Bronchial smooth muscle cell (primary cell): ENCODE measurements at places on chromosomes 5 and 9. TPM values are rescaled to one million over a fixed set of nuclear protein-coding genes. Genes with fewer than 3 reads are reported as not detected.

The OR1Q1 gene
- not detected in 2 replicates for total RNA-seq

The MTAP gene
- total RNA-seq: 15.8 and 19.0 TPM in 2 replicates

The SH3PXD2B gene
- total RNA-seq: 14.5 and 23.7 TPM in 2 replicates

The ROPN1L gene
- 0.32 and 0.60 TPM in 2 replicates for total RNA-seq

The PCDHA4 gene
- total RNA-seq: 0.32 and 0.86 TPM in 2 replicates

The PRSS3 gene
- 25.2 and 47.3 TPM in 2 replicates for total RNA-seq

The SPRY4 gene
- 0.17 and 3.0 TPM in 2 replicates for total RNA-seq

The F2RL1 gene
- total RNA-seq: 5.6 and 6.0 TPM in 2 replicates

The FOXD1 gene
- total RNA-seq: 3.3 and 8.2 TPM in 2 replicates

The GLE1 gene
- total RNA-seq: 17.5 and 19.4 TPM in 2 replicates

The PCSK1 gene
- under 0.01 TPM in 1 of 2 replicates, not detected in the other for total RNA-seq

The PLPP7 gene
- 1.7 and 4.5 TPM in 2 replicates for total RNA-seq

The ARSI gene
- total RNA-seq: 9.9 and 16.3 TPM in 2 replicates

The SHROOM1 gene
- total RNA-seq: 2.7 and 3.5 TPM in 2 replicates

The PCDHA10 gene
- total RNA-seq: under 0.01 and 0.26 TPM in 2 replicates

The LMAN2 gene
- 482 and 604 TPM in 2 replicates for total RNA-seq

The SPINK4 gene
- total RNA-seq: 0.95 TPM in 1 of 2 replicates, not detected in the other
